ENCODE measurements at places on chromosomes 3 and 15.
A peak's percentile ranks its signal among the peaks of the same experiment; 100 is the strongest.

- DNase-seq, result no peak
These were observed 223.1 kb downstream of the RBMS3 start for GRCh38 chr3:29503958-29504357.

- peak; percentile 35 for DNase-seq
These were observed 217.7 kb upstream of the CGNL1 start for GRCh38 chr15:57158589-57158988.

DNA sequence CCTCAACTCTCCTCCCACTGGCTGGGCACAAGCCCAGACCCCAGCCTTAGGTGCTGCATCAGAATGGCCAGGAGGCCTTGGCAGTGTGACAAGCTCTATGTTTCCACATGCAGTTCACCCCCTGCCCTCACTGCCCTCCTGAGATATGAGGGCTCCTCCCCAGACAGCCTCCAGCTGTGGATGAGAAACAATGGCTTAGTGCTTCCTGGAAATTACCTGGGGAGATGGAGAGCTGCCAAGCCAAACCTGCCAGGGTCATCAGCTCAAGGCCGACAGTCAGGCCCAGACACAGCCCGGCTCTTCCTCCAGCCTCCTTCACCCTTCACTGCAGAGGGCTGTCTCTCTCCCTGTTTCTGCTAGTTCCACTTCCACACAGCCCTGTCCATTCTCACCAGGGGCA is 76.3 kb downstream of the MYLK start:
- no peak for DNase-seq

- peak; percentile 79 for DNase-seq
These were observed 50.9 kb upstream of the FSIP1 start for GRCh38 chr15:39833515-39833981.

GRCh38 chr3:66403323-66403990 is 97.4 kb downstream of the LRIG1 start:
- DNase-seq, result no peak

GRCh38 chr15:73886717-73887345 is 13.5 kb downstream of the TBC1D21 start:
- DNase-seq, result no peak

DNA sequence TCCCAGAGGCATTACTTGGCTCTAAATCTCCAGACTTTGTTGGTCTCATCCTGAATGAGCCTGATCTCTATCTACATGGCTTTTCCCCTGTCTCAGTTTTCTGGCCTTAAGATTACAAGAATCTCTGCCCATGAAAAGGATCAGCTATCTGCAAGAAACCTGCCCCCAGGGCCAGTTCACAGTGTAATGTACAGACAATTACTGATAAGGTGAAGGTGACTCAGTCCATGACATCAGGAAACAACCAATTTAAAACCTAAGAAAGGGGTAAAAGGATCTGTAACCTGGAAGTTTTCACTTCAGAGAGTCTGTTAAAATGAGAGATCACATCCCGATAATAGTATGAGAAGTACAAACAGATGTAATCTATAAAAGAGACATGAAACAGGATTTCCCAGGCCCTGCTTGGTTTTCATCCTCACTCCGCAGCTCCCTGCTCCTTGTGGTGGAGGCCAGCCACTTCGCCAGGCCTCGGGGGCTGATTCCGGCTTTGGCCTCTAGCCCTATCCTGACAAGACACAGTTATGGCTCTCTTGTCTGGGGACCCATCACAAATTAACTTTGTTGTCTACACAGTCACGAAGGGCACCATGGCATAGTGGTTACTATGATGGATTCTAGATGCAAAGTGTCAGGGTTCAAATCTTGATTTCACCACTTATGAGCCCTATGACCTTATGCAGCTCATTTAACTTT is 136.9 kb downstream of the THSD4 start:
- DNase-seq, result no peak

- DNase-seq, result no peak
These were observed 97.8 kb downstream of the GTPBP8 start for GRCh38 chr3:113088616-113089015.

GRCh38 chr3:179541094-179541493 is 21.6 kb upstream of the ACTL6A start:
- no peak for DNase-seq

GRCh38 chr3:128197855-128198254 is 44.6 kb downstream of the EEFSEC start:
- DNase-seq, result no peak

GRCh38 chr3:53949541-53949940 is 57.9 kb upstream of the SELENOK start:
- no peak for DNase-seq

DNA sequence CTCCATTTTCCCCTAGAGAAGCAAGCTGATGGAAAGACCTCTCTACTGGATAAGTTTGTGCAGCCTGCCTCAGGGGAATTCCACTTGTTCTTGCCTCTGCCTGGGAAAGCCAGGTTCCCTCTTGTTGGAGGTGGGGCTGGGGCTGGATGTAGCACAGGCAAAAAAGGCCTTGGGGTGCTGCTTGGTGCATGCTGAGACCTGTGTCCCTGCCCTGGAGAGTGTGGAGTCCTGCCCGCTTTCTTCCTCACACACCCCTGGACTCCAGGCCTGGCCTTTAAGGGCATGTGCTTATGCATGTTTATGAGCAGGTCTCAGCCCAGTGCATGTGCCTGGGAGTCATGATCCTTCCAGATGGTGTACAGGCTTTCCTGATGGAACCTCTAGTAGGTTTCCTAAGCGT is 23.5 kb upstream of the JMJD7 start:
- DNase-seq, result no peak

- peak; percentile 89 for DNase-seq
These were observed 1.7 kb downstream of the TIPARP start for GRCh38 chr3:156675830-156676767.

DNA sequence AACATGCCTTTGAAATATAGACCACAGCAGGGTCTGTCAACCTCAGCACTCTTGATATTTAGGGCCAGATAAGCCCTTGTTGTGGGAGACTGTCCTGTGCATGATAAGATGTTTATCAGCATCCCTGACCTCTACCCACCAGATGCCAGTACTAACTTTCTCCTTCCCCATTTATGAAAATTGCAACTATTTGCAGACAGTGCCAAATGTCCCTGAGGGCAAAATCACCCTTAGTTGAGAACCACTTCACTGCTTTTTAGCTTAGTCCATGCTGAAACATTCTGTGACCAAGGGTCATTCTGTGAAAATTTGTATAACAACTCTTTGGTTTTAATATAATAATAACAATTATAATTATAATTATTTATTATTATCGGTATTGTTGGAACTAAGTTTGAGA is 1032.4 kb downstream of the MCTP2 start:
- no peak for DNase-seq

GRCh38 chr3:152458376-152459117 is 189.8 kb downstream of the MBNL1 start:
- DNase-seq, result peak; percentile 32

DNA sequence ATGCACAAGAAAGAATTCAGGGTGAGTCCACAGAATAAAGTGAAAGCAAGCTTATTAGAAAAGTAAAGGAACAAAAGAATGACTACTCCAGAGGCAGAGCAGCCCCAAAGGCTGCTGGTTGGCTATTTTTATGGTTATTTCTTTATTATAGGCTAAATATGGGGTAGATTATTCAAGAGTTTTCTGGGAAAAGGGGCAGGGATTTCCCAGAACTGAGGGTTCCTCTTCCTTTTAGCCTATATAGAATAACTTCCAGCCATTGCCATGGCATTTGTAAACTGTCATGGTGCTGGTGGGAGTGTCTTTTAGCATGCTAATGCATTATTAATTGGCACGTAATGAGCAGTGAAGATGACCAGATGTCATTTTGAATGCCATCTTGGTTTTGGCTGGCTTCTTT is 13.6 kb downstream of the GLDN start:
- DNase-seq, result no peak

- DNase-seq, result peak; percentile 60
These were observed 889 bp upstream of the LRRIQ4 start for GRCh38 chr3:169811631-169812331.

GRCh38 chr3:71599416-71599815 is 15.9 kb upstream of the FOXP1 start:
- DNase-seq, result no peak

DNA sequence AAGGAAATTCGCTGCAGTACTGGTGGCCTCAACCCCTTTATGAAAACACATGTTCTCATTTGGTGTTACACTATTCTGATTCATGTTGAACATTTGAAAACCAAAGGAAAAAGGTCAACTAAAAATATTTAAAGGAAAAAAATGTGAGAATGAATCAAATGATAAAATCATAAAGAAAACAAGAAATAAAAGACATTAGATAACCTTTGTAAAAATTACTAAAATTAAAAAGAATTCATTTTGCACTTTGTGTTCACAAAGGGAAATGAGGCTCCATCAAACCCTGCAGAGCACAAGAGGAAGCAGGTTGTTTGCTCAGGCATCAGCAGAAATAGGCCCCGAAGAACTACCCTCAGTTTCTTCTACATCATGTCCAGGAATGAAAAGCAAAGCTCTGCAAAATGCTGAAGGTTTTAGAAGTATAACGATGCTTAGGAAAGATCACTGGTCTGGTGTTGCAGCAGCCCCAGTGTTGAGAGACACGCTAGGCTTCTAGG is 41.2 kb downstream of the MAP4 start:
- DNase-seq, result no peak

GRCh38 chr3:158617982-158618875 is 26.1 kb upstream of the GFM1 start:
- no peak for DNase-seq

DNA sequence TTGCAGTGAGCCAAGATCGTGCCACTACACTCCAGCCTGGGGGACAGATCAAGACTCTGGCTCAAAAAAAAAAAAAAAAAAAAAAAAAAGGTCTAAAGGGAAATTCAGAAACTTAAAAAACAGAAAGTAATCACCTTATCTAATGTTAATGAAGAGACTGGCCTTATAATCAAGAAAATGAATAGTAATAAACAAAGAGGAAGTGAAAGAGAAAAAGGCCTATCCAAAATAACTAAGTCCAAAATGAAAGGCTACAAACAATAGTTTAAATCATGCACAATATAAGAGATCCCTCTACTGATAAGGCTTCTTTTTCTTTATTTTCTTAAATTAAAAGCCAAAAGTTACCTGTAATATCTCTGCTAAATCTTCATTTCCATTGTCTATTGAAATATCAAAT is 37.1 kb upstream of the HDC start:
- DNase-seq, result no peak

GRCh38 chr3:147669077-147669476 is 259.9 kb downstream of the ZIC1 start:
- DNase-seq, result peak; percentile 1

GRCh38 chr3:172272698-172273097 is 175.6 kb downstream of the GHSR start:
- peak; percentile 63 for DNase-seq

Data from fibroblast of upper back skin (primary cell).